Liver (tissue), 10 donors: ENCODE measurements at places on chromosomes 11 and 22. TPM values are rescaled to one million over a fixed set of nuclear protein-coding genes. Genes with fewer than 3 reads are reported as not detected.

MUC5B gene
- total RNA-seq, result not detected

FOLR3 gene
- not detected for total RNA-seq

KDM4D gene
- 0.17 TPM for total RNA-seq

ABTB2 gene
- 8.9 TPM for total RNA-seq

P4HA3 gene
- total RNA-seq, result 0.42 TPM

NXPE4 gene
- total RNA-seq, result not detected

RASGRP2 gene
- 14.9 TPM for total RNA-seq

MN1 gene
- total RNA-seq, result 0.25 TPM

ZNF280A gene
- not detected for total RNA-seq

GAL gene
- 0.47 TPM for total RNA-seq

OR2AG2 gene
- total RNA-seq, result not detected

RIMBP3B gene
- not detected for total RNA-seq

TMPRSS4 gene
- total RNA-seq, result 0.33 TPM

MS4A6A gene
- 115 TPM for total RNA-seq

PAX6 gene
- total RNA-seq, result not detected

IL10RA gene
- 11.6 TPM for total RNA-seq

NKAPD1 gene
- 11.2 TPM for total RNA-seq

ADM2 gene
- 1.8 TPM for total RNA-seq

TMEM25 gene
- 19.9 TPM for total RNA-seq

IGF2 gene
- 70.5 TPM for total RNA-seq

APOL5 gene
- total RNA-seq, result not detected

PPARA gene
- total RNA-seq, result 78.8 TPM

CRYBB2 gene
- 0.08 TPM for total RNA-seq

DENND6B gene
- 1.1 TPM for total RNA-seq

MPPED2 gene
- total RNA-seq, result 1.6 TPM

KRTAP5-8 gene
- not detected for total RNA-seq

RGL4 gene
- total RNA-seq, result 0.75 TPM

GAS2L1 gene
- 6.6 TPM for total RNA-seq

MCHR1 gene
- total RNA-seq, result 1.5 TPM

MS4A3 gene
- 0.08 TPM for total RNA-seq

C11orf21 gene
- 16.2 TPM for total RNA-seq

CCDC157 gene
- 1.4 TPM for total RNA-seq

FAM180B gene
- total RNA-seq, result not detected

PNPLA3 gene
- 29.6 TPM for total RNA-seq

MUC6 gene
- 0.25 TPM for total RNA-seq

TPST2 gene
- 33.3 TPM for total RNA-seq

TPBGL gene
- total RNA-seq, result not detected
